ENCODE measurements at places on chromosomes 12 and 14.
A peak's percentile ranks its signal among the peaks of the same experiment; 100 is the strongest.

DNA sequence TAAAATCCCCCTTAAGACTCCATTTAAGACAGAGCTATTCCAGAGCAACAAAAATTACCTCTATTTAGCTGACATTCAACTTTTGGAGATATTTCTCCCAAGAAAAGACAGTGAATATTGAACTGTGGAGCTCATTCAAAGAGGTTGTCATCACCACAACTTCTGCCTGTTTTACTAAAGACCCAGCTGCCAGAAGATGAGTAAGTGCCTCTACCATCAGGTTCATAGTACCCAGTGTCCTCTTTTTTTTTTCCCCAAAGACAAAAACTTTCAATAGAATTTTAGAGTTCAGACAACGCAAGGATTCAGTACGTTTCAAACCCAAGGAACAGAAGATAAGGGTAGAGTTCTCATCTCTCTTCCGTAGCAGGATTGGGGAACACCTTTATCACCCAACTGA lies 461.3 kb downstream of the BCAT1 start:
- no peak for DNase-seq

- DNase-seq = no peak
These were observed 7.2 kb downstream of the MGP start for GRCh38 chr12:14878488-14878887.

GRCh38 chr14:54566410-54567223 lies at the start of gene SAMD4A:
Gene SAMD4A (plus strand): TSS chr14:54567128. CDS start chr14:54567917, 789 bp downstream.
- peak; percentile 71 for DNase-seq

DNA sequence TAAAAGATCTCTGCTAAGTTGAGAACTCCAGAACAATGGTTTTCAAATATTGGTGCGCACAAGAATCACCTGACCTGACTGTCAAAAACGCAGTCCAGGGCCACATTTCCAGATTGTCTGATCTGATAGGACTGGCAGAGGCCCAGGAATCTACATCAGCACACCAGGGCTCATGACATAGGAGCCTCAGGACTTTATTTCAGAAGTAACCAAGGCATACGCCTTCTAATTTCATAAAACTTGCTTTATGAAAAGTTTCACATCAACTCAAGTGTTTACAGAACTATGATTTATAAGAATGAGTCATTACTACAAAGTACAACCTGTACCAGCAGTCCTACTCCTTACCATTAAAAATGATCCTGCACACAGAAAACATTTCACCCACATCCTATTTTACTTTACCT lies 47.7 kb upstream of the PTPRO start:
- no peak for DNase-seq

Measured in AG09309 (cell line).